ENCODE measurements at places on chromosomes 16 and 17. TPM values are rescaled to one million over a fixed set of nuclear protein-coding genes. Genes with fewer than 3 reads are reported as not detected.

ATAD5 gene
- 9.5 TPM for total RNA-seq

KRT28 gene
- not detected for total RNA-seq

OR1F1 gene
- total RNA-seq, result not detected

STX1B gene
- total RNA-seq, result 1.6 TPM

CTRL gene
- 3.4 TPM for total RNA-seq

ACSM2A gene
- total RNA-seq, result not detected

DNA sequence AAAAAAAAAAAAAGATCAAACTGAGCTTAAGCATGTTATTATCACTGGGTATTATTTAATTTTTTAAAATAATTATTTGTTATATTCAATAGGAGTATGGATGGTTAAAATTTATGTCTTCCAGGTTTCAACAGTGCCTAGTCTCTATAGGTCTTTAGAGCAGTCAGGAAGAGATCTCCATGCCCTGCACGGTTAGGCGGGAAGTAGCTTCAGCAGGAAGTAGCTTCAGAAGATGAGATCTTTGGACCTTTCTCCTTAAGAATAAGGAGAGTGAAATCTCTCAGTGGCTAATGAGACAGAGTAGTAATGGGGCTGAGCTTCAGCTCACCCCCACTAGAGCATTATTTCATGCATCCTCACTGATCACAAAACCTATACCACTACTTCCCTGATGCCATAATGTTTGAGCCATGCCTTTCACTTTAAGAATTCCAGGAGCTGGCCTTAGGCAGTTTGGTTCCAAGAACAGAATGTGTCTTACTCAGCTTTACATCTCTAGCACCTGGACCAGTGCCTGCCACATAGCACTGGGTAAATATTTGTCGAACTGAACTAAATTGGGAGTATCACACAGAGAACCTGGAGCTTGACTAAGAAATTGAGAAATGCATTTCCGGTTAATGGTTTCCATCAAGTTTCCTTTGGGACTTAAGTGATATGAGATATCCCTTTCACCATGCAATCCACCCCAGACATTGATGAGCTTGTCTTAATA is 43.5 kb downstream of the SCPEP1 start:
- DNase-seq, result no peak

- no peak for DNase-seq
Observed at GRCh38 chr16:6374821-6375220, 957.8 kb upstream of the RBFOX1 start.

- no peak for DNase-seq
Observed at GRCh38 chr16:74607962-74608356, 1.0 kb upstream of the GLG1 start.

DNA sequence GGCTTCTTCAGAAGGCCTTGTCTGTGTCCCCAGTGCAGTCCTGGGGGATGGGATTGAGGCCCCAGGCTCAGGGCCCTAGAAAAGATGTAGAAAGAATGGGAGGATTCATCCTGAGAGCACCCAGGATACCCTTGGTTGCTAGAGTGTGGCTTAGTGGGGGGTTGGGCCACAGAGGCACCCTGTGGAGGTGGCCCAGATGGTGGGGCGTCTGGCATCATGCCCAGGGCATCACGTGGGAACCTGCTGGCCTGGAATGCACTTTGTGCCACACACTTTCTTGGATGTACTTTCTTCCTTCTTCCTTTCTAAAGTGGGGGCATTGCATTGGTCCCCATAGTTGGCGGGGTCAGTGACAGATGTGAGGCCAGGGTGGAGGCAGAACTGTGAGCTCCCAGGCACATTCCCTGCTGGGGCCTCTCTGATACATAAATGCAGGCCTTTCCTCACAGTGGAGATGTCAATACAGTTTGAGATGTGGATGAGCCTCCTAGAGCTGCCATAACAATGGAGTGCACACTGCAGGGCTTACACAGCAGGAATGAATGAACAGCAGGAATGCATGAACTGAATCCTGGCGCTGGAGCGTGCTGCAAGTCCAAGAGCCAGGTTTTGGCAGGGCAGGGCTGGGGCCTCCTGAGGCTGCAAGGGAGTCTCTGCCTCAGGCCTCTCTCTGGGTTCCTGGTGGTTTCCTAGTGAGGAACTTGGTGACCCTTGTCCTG is 43.3 kb downstream of the MGAT5B start:
- no peak for DNase-seq

DNA sequence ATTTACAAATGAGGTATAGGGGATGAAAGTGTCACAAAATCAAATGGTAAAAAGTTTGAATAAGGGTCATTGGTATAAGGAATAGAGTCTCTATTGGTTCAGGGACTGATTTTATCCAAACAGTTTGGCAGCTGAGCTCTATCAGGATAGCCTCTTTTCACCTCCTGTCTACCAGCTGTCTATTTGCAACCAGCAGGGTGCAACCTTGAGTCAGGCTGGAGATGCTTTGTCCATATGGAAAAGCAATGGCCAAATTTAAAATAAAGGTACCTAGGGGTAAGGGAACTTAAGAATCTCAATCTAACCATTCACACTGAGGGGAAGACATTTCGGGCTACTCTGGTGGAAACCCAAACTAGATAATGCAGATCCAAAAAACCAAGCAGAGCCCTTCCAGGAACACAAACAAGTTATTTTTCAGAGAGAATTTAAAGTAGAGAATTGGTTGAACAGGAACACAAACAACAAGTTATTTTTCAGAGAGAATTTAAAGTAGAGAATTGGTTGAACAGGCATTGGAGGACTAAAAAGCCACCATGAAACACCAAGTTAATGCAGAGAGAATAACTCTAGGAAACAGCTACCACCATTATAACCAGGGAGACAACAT is 12.6 kb upstream of the CA10 start:
- no peak for DNase-seq

DNA sequence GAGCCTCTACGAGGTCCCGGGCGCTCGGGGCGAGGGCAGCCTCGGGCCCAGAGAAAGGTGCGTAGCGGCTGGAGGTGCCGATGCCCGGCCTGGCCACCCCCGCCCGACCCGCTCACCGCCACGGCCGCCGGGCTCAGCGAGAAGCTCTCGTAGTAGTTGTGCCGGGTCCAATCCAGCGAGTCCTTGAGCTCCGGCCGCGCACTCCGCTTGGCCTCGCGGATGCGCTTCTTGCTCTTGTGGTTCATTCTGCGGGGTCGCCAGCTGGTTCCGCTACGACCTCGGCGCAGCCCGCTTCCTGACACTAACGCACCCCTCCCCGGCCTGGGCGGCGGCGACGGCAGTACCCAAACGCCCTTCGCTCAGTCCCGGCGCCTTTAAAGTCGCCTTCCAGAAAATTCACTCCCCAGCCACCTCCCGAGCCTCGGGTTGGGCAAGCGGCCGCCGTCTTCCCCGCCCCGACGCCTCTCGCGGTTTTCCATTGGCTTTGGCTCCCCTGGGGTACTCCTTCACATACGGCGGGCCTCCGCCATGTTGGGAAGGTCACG is at the start of gene JMJD6:
JMJD6 (minus strand) TSS at position 376 of the 545 bp plus-strand sequence; CDS start at position 245, 131 bp downstream.
- peak; percentile 97 for DNase-seq

GRCh38 chr16:55294931-55295342 is 29.1 kb upstream of the IRX6 start:
- DNase-seq, result no peak

- no peak for DNase-seq
Observed at GRCh38 chr17:6232732-6233101, 162.5 kb downstream of the WSCD1 start.

DNA sequence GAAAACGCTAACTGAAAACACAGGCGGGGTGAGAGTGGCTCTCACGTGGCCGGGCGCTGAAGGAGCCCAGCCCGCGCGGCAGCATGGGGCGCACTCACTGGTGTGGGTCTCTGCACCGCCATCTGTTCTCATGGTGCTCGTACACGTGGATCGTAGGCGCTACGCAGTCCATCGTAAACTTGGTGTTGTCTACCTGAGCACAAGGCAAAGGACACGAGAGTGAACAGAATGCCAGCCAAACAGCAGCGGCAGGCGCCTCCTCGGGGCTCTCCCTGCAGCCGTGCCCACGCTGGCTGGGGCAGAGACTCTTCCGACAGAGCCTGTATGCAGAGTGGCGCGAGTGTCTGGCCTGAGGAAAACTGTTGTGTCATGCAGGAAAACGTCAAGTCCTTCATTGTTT is 19.1 kb downstream of the EMC8 start:
- no peak for DNase-seq

DNA sequence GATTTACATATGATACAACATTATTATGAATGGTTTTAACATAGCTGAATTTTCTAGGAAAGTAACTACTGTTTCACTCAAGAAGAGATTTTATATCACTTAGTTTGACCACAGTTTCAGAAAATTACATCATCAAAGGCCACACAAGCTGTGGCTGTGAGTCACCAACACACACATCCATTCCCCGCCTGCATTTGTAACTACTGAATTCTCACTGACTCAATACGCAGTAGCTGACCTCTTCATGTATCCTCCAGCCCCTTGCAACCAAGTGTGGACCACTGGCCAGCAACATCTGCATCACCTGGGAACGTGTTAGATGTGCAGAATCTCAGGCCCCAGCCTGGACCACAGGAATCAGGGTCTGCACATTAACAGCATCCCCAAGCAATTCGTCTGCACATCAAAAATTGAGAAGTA is 197.6 kb downstream of the XYLT1 start:
- DNase-seq, result peak; percentile 69
